SK-N-SH (cell line): ENCODE measurements at places on chromosomes 5 and 9.

- peak; percentile 82 for DNase-seq
These were observed 9.3 kb upstream of the ZDHHC12 start for GRCh38 chr9:128733256-128733655.

DNA sequence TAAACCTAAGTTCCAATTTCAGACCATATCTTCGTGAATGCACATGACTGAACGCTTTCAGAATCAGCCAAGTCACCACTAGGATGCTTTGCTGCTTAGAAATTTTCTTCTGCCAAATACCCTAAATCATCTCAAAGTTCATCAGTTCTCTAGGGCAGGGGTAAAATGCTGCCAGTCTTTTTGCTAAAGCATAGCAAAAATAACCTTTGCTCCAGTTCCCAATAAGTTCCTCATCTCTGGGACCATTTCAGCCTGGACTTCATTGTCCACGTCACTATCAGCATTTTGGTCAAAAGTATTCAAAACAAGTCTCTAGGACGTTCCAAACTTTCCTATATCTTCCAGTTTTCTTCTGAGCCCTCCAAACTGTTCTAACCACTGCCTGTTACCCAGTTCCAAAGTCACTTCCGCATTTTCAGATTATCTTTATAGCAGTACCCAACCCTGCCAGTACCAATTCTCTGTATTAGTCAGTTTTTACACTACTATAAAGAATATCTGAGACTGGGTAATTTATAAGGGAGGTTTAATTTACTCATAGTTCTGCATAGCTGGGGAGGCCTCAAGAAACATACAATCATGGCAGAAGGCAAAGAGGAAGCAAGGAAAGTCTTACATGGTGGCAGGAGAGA, 74.8 kb downstream of the NR3C1 start:
- no peak for DNase-seq

GRCh38 chr5:103487218-103487617, 75.4 kb downstream of the NUDT12 start:
- DNase-seq = peak; percentile 43

DNA sequence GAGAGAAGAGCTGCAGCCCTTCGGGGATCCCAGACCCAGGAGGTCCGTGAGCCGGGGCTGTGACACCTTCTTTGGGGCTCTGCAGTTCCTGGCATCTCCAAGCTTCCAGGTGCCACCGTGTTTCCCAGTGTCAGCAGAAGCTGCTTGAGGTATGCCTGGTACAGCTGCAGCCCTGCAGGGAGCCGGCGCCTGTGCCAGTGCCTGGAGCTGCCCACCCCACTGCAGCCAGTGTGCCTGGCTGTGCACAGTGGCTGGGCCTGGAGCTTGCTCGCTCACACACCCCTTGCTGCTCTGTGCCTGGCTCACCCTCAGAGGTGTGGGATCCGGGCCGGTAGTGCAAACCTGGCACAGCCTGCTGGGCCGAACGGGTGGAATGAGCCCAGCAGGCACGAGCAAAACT, 65.5 kb downstream of the NACC2 start:
- no peak for DNase-seq

DNA sequence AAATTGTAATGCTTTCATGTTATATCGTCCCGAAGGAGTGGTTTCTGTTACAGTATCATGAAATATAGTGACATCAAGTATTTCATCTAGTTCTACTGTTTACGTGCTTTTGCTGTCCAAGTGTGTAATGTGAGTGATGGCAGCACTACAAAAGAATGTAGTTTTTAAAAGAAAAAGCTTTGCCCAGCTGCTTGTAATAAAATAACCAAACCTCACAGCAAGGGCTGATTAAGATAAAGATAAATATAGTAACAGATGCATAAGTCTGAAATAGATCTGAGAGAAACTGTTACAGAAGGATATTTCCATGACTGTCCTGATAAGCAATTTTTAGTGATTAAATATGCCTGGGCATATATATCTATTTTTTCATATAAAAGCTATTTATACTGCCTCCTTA, 106.4 kb downstream of the AUH start:
- DNase-seq = no peak

- DNase-seq = no peak
These were observed 957.8 kb upstream of the TYRP1 start for GRCh38 chr9:11735391-11735790.

DNA sequence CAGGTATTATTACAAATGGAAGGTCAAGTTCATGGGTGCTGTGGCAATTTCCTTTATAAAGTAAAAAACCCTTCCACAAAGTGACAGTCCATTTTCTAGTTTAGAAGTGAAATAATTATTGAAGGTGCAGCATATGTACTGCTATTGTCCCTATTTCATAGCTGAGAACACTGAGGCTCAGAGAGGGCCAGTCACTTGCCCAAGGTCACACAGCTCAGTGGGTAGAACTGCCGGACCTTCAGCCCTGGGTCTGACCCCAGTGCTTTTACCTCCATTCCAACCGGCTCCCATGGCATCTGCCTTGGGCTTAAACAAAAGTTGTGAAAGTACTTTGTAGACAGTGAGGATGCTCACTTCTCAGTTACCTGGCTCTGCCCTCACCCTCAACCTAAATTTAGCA, 150.6 kb upstream of the SMIM23 start:
- no peak for DNase-seq

- no peak for DNase-seq
These were observed 11.8 kb upstream of the FCN1 start for GRCh38 chr9:134929193-134930158.

DNA sequence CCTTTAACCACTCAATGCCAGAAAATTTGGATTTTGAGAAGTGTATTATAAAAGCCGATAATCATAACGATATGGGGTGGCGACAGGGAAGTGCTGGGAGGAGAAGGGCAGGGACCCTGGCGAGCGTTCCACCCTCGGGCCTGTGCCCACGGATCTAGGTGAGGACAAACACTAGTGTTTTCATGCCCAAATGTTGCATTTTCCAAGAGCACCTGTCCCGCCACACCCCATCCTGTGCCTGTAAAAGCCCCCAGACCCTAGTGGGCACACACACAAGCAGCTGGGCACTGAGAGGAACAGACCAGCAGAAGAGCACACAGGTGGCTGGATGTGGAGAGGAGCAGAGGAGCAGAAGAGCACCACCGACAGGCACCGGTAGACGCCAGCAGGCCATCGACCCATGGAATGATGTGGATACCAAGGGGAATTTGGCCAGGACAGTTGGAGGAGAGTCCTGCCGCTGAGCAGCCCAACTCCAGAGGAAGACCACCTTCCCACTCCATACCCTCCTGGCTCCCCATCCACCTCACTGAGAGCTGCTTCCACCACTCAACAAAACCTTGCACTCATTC, 315.0 kb downstream of the EDIL3 start:
- DNase-seq = no peak

GRCh38 chr9:28127101-28127500, 553.8 kb upstream of the C9orf72 start:
- no peak for DNase-seq

DNA sequence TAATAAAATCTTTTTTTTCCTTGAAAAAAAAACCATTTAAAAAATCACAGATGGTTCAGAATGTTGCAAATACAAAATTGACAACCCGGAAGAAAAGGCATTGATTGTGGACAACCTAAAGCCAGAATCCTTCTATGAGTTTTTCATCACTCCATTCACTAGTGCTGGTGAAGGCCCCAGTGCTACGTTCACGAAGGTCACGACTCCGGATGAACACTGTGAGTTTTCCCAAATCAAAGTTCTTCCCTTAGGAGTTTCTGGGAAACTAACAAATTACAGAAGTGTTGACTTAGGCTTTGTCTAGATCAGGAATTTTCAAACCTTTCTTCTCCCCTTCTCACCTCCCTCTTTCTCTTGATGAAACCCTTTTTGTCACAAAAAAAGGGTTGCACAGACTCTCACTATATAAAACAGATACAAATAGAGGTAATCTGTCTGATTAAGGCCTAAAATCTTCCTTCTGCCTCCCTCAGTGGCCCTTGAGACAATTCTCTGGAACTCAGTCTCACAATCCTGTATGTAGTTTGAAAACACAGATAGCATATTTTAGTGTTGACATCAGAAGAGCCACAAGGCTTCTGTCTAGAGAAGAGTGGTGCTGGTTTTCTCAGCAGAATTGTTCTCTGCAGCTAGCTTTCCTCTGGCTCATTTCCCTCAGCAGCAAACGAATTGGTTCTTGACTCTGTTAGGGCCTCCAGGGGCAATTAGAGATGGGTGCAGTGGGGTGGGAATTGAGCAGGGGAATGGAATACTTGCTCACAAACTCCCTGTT, 79.5 kb downstream of the OSMR start:
- DNase-seq = no peak

- no peak for DNase-seq
These were observed 19.8 kb upstream of the PTPN3 start for GRCh38 chr9:109517901-109518377.

DNA sequence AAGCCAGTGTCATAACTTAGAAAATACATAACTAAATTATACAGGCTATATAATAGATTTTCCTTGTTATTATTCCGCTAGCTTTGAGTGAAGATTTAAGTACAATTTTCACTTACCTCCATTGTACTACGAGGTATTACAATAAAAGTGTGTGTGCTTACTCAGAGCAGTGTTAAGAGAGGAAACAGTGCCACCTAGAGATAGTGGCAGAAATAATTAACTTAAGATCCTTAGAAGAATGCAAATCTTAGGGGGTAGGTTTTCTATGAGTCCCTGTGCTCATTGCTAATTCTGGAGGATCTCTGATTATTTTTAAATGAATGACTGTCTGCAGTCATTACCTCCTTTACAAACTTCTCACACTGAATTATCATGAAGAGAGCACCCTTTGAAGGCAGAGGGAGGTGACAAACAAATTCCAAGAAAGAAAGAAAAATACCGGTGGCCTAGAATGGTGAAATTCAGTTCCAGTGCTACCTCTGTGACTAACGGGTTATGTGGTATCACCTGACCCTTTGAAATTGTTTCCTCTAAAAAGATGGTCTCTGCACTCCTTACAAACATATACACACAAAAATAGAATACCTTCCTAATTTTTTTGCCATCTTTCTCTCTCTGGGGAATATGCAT, 379.8 kb downstream of the TRIM36 start:
- DNase-seq = peak; percentile 30

DNA sequence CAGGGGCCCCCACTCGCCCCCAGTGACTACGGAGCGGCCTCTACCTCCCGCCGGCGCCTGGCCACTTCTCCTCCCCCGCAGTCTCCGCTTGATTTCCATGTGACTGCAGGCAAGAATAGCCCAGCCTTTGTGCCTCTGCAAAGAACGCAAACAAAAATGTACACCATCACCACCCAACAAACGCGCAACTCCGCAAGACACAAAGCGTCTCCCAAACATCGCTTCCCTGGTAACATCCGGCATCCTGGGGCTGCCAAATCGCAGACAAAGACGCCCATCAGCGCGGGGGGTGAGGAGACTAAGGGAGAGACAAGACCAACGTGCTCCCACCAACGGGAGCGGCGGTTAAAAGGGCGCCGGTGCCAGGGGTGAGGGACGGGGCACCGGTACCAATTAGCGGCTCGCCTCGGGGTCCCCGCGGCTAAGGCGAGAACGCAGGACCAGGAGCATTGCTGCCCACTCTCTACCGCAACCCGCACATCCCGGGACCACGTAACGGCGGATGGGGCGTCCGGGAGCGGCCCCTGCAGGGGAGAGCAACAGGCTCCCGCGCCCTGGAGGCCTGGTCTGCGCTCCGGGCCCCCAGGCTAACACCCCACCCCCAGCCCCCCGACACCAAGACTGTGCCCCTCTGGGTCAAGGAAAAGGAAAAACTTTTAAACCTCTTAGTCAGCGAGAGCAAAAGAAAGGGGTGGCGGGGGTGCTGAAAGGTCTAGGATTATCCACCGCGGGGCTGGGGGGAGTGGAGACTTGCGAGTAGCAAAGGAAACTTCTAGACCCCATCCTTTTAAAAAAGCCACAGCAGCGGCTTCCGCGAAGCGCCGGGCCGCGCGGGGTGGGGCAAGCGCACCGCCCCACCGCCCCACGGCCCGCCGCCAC, 885 bp downstream of the MPDZ start:
- DNase-seq = peak; percentile 76

- no peak for DNase-seq
These were observed 1196.1 kb upstream of the CDH9 start for GRCh38 chr5:28234356-28234968.

DNA sequence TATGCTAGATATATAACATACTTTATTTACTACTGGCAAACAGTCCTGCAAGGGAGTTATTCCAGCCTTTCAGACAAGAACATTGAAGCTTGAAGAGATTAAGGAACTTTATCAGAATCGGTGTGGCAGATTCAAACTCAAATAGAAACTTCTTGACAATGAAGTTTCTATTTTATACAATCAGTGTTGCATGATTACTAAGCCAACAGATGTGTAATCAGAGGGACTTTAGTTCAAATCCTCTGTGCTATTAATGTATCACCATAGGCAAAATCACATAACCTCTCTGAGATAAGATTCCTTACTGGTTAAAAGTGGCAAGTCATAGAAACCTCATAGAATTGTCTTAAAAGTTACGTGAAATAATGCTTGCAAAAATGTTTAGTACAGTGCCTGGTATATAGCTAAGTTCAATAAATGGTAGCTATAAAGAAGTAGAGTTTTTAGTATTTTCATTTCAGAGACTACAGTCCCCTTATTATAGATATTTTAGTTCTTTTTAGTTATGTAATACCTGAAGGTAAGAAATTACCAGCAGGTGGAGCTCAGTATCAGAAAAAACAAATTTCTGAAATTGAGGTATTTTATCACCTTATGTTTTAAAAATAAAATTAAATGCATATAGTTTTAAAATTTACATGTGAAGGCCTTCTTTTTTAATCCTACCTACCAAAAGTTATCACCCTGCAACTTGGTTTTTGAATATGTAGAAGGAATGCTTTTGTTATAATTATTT, 172.1 kb downstream of the FER start:
- no peak for DNase-seq

DNA sequence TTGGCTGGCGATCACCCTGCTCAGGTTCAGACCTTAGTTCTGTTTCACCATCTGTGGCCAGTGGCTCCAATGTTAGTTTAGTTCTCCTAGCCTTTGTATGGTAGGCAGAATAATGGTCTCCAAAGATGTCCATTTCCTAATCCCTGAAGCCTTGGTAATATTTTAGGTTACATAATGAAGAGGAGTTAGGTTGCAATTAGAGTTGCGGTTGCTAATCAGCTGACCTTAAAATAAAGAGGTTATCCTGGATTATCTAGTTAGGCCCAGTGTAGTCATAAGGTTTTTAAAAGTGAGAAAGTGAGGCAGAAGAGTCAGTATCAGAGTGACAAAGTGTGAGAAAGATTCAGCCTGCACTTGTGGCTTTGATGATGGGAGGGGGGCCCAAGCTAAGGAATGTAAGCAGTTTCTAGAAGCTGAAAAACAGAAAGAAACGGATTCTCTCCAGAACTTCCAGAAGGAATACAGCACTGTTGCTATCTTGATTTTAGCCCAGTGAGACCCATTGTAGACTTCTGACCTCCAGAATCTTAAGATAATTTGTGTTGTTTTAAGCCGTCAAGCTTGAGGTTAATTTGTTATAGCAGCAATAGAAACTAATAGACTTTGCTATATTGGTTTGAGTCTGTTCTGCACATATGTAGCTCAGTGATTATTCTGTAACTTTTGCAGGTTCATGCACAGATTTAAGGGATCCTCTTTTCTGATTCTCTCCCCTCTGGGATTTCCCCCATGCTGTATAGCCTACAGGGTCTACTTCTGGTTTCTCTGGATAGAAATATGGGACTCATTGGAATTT, 21.6 kb downstream of the LNPEP start:
- DNase-seq = no peak
